ENCODE measurements at places on chromosomes 16 and 17.
A peak's percentile ranks its signal among the peaks of the same experiment; 100 is the strongest.

- DNase-seq = peak; percentile 80
These were observed 21.4 kb upstream of the CHMP6 start for GRCh38 chr17:80970044-80970761.

- no peak for DNase-seq
These were observed 79.7 kb downstream of the SALL1 start for GRCh38 chr16:51071326-51071725.

DNA sequence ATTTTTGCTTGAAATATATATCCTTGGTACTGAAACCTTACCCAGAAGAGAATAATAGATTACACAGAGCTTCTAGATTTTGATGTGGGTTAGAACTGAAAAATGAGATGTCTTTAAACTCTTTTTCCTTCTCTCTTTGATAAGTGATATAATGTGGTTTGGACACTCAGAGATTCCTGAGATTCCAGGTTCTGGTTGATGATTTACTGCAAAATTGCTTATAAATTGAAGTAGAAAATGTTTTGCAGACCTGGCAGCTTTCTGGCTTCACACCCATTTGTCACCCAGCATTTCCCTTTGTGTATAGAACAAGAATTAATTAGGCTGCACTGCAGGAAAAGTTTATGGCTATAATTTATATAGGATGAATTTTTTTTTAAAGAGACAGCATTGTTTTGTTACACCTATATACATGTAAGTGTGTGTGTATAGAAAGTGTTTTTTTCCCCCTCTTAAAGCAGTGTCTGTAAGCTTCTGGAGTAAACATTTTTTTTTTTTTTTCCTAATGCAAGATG is 23.5 kb downstream of the AATF start:
- no peak for DNase-seq

DNA sequence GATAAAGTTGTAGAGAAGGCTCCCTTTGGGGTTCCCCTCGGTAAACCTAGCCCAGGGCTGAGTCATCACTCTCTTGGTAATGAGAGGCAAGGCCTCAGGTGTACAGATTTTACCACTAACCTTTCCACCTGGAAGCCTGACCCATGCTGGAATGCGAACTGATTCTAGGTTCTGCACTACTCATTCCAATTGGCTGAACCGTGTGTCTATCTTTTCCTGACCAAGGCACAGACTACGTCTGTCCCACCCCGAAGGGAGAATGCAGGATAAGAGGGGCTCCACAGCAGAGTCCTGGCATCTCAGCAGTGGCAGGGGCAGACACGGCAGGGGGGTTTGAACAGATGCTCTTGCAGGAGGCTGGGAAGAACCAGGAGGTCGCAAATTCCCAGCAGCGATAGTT is 65.4 kb upstream of the B4GALNT2 start:
- DNase-seq = no peak

- no peak for DNase-seq
These were observed 1.5 kb downstream of the PSMD7 start for GRCh38 chr16:74298104-74298503.

DNA sequence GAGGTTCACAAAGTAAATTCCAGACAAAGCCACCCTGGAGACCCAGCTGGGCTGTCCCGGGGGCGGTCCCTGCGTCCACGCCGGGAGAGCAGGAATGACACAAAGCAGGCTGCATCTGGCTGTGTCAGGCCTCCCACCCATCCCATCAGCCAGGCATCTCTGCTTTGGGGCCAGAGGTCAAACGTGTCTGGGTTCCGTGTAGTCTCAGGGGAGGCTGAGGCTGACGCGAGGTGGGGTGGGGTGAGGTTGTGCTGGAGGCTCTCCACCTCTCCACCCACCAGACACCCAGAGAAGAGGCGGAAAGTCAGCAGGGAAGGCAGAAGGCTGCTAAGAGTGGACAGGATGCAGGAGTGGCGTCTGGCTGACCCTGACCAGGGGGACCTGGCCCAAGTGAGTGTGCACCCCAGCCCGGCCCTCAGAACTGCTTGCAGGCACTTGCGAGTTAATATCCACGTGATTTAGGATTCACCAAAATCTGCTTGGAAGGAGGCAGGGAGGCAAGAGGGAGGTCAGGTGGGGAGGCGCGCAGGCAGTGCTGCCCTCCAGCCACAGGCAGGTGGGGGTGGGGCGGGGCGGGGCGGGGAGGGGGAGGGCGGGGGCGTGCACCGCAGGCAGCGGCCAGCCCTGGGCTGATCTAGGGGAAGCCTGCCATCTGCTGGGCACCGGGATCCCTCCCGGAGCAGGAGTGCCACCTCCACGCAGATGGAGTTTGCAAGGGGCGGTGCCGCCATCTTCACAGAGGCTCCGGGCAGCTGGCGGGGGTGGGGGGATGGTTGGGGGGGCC is 44.3 kb downstream of the TBC1D16 start:
- DNase-seq = peak; percentile 90

DNA sequence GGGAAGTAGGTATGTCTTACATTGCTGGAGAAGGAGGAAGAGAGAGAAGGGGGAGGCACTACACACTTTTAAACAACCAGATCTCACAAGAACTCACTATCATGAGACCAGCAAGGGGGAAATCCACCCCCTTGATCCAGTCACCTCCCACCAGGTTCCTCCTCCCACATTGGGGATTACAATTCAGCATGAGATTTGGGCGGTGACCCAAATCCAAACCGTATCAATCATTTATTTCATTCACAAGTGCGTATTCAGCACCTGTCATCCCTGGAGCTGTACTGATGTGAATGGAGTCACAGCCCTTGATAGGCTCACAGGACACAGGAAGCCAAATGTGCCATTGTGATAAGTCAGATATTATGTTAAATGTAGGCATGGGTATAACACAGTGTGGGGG is 228.3 kb upstream of the HSBP1 start:
- no peak for DNase-seq

GRCh38 chr16:11994143-11995119 is 17.9 kb downstream of the SNX29 start:
- no peak for DNase-seq

DNA sequence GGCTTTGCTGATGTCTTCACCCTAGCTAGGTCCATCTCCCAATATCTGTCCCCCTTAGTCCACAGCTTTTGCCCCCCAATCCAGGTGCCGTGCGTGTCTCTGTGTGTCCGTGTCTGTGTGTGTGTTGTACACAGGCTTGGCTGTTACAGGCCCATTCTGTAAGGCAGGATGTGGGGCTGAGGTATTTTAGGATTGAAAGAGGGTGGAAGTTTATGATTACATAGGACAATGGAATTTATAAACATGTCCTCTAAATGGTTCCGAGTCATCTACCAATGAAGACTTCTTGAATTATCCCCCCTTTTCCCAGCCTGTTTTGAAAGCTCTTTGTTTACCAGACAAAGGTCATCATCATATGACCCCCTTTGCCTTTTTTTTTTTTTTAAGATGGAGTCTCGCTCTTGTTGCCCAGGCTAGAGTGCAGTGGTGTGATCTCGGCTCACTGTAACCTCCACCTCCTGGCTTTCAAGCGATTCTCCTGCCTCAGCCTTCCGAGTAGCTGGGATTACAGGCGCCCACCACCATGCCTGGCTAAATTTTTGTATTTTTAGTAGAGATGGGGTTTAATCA is 21.9 kb downstream of the ACE start:
- no peak for DNase-seq

DNA sequence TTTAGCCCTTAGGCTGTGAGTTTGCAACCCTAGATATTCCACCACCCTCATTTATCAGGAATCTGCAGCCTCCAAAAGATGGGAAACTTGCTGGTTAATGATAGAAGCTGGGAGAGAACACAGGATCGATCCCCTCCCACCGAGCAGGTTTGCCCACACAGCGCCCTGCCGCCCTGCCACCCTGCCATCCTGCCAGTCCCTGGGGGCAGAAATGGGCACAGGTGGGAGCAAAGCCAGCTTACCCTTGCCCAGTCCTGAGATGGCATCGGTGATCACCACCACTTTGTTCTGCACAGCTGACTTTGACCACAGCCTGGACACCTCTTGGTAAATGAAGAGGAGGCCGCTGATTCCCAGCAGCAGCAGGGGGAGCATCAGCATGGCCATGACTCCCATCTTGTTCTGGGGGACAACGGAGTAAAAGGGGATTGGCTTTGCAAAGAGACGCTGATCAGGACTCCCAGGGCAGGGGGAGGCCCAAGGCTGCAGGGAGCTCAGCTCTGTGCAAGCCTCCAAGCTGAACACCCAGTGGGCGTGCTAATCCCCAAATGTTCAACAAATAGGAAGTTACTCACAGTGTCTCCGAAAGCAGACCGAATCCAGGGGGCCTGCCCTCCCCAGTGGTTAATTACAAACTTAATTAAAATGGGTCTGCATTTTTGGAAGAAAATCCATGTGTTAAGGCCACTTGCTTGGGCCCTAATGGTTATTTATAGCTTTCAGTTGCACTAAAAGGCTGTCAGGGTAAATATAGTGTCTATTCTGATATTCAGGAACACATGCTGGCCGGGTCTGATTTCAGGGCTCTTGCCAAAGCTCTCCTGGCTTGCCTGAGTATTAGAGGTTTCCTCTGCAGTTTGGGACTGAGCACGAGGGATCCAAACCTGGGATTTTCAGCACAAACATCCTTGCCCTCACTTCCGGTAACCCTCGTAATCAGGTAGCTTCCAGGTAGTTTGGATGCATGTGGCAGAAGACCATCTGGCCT is at the start of gene DHRS7C:
Gene DHRS7C, minus strand, starts transcription at position 704 of the 988 bp plus-strand sequence. Its CDS starts 308 bp downstream, at position 396.
- DNase-seq = no peak

GRCh38 chr16:86914876-86915717 is 336.7 kb downstream of the FOXL1 start:
- DNase-seq = no peak

GRCh38 chr17:73510981-73511718 is 133.1 kb downstream of the SDK2 start:
- no peak for DNase-seq

- DNase-seq = peak; percentile 55
These were observed 88.2 kb downstream of the NOG start for GRCh38 chr17:56681561-56682266.

- DNase-seq = peak; percentile 60
These were observed 160.6 kb upstream of the RPL38 start for GRCh38 chr17:74042744-74043486.

DNA sequence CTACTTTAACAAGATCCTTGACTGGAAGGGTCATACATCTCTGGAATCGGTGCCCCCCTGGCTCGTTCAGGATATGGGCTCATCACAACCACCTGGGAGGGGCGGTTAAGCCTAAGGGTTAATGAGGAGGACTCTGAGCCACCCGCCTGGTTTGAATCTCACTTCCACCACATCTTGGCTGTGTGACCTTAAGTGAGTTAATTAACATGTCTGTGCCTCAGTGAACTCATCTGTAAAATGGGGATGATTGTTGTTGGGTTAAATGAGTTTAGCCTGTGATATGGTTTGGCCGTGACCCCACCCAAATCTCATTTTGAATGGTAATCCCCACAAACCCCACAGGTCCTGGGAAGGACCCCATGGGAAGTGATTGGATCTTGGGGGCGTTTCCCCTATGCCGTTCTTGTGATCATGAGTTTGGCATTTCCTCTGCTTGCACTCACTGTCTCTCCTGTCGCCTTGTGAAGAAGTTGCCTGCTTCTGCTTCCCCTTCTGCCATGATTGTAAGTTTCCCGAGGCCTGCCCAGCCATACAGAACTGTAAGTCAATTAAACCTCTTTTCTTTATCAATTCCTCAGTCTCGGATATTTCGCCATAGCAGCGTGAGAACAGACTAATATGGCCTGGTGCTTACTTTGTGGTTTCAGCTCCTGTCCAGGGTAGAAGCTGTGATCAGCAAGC is 214.0 kb upstream of the CIBAR2 start:
- DNase-seq = no peak

GRCh38 chr17:81187120-81187519 is 21.1 kb upstream of the AATK start:
- DNase-seq = no peak

DNA sequence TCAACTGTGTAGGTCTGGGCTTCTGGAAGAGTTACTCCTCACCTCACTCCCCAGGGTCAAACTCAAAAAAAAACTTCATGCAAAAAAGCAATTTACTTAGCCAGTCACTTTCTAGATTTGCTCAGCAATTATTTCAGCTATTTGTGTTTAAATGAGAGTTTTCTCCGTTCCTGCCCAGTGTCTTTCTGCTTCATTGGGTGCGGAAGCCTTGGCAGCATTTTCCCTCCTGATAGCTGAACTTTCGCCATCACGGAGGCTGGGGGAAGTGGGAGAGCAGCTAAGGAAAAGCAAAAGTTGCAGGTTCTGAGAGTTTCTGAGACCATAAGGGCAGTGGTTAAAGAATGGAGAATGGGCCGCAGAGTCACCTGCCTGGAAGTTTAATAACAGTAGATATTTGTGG is 287.1 kb upstream of the DYNLRB2 start:
- DNase-seq = no peak

DNA sequence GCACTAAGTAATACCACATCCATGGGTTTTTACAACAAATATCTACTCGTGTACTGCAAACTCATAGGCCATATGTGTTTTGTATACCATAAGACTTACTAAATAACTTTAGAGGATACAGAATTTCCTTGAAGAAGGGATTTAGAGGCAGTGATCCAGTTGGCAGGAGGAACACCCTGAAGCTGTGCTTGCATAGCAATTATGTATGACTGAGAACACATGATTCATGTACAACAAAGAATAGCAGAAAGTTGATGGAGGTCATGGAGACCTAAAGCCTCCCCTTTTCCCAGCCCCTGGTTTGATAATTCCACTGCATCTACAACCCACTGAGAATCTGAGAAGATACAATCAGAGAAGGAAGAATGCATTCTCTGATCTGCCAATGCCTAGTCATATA is 83.8 kb upstream of the PMFBP1 start:
- DNase-seq = no peak

DNA sequence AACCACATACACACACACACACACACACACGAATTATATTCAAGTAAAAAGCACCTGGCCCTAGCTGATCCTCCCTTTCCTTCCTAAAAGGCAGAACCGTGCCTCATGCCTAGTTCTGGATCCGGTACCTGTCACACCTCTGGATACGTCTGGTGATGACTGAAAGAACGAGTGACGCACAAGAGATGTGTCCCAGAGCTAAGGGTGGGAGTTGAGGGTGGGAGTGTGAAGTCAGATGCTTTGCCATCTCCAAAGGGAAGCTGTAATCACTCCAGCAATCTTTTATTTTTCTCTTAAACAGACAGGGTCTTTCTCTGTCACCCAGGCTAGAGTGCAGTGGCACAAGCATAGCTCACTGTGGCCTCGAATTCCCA is 26.5 kb upstream of the GSG1L start:
- no peak for DNase-seq

DNA sequence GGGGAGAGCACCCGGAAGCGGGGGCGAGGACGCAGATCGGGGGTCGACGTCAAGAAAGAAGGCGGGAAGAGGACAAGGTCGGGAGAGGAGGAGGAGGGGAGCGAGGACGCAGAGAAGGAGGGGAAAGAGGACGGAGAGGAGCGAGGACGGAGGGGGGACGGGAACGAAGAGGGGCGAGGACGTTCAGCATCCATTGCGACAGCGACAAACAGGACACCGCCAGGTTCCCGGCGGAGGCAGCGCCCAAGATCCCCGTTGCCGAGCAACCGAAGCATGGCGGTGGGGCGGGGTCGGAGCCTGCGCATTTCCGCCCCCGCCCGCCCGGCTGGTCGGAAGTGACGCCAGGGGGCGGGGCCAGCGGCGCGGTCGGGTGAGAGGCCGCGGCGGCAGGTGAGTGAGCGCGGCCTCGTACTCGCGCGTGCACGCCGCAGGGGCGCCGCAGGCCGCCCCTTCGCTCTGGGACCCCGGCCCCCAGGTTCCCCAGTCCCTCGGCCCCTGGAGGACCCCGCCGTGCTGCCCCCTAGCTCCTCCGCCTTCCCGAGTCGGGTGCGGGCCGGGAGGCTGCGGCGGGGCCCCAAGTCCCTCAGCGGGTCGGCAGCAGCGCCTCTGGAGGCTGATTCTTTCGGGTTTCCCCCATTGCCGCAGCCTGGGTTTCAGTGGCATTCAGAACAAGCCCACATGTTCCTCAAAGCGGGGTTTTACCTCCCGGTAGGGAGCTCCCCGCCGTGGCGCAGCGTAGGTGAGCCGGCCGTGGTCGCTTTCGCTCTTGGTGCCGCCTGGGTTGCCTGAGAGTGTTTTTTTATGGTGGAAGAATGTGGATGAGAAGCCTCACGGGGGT is at the start of gene FAM234A:
Gene FAM234A, plus strand, starts transcription at position 354 of the 838 bp plus-strand sequence. CDS start 19,593 bp downstream, outside the sequence.
- DNase-seq = peak; percentile 96

Data from activated CD8-positive, alpha-beta memory T cell treated with anti-CD3 and anti-CD28 coated beads, Interleukin-2, amount 10 ng/mL, durations not matched to agents 7 days and 5 days (primary cell).